Dorsolateral prefrontal cortex (tissue), 122 donors: ENCODE measurements at places on chromosomes 16 and 17. TPM values are rescaled to one million over a fixed set of nuclear protein-coding genes. Genes with fewer than 3 reads are reported as not detected.

DNA sequence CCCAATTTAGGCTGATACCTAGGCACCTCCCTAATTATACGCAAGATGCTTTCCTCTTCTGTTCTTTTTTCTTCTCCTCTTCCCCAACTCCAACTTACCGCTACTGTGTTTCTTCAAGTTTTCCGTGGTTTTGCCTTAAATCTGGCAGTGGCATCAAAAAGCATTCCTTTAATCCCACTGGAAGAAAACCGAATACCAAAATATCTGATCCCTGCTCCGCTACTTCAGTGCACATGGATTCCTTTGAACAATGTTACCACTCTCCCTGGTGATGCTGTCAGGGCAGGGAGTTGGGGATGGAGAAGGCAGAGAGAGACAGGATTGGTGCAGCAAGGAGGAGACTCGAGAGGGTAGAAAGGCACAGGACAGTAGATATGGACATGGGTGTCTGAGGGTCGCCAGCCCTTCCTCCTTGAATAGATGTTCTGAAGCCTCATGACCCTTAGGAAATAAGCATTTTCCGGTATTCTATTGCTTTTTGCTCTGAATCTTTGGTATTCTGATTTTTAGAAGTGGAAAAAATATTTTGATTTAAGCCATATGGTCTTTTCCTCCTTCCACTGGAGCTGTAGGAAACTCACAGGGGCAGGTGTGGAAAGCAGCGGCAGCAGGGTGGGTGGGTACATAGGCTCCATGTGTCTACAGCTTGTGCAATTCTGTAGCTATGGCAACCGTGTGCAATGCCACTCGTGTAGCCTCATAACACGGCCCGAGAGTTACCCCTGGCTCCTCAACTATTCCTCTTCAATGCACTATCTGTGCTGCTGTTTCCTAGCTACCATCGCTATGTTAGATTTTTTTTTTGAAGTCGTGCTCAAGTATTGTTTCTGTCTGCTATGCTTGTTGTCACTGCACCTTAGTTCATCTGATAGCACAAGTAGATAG is 32.3 kb upstream of the TANC2 start:
- DNase-seq, result peak; percentile 13

GRCh38 chr17:12773153-12773552 is 16.1 kb upstream of the ARHGAP44 start:
- DNase-seq, result no peak

The SLC6A4 gene
- not detected for total RNA-seq

The HOXB7 gene
- total RNA-seq, result not detected

DNA sequence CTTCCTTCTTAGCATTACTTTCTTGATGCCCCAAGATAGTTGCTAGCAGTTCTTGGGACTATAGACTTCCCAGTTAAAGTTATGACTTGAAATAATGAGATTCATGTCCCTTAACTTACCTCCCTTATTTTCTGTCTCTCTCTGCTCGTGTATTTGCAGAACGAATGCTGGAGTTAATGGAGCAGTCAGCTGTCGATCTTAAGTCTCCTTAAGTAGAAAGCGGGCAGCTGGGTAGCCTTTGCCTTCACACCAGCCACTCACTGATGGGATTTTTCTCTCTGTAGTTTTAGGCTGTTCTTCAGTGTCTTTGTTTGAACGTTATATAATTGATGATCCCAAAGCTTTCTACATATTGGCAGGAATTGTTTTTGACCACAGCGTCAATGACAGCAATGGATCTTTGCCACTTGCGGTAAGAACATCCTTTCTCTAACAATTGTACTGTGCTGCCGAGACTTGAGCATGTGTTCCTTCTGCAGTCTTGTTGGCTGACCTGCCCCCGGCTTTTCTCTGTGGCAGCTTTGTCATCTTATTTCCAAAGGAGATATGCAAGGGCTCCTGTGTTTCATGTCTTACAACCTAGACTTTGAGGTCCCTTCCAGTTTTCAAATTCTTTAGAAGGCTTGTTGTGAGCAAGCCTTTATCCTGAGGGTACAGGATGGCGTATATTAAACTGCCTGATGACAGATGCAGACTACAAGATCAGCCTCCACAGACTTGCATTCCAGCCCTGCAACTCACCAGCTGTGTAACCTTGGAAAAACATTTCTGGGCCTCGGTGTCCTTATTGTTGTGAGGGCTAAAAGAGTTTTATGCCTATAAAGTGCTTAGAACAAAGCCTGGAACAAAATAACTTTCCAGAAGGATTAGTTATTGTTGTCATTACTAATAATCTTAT is 25.1 kb upstream of the ABCA3 start:
- DNase-seq, result no peak

- no peak for DNase-seq
These were observed 10.1 kb downstream of the TBC1D24 start for GRCh38 chr16:2484898-2485508.
